ENCODE measurements at places on chromosomes 11 and 22. TPM values are rescaled to one million over a fixed set of nuclear protein-coding genes. Genes with fewer than 3 reads are reported as not detected.
A peak's percentile ranks its signal among the peaks of the same experiment; 100 is the strongest.

Gene LRRC75B
- total RNA-seq: 1.3 TPM

GRCh38 chr11:88629496-88629895, 292.0 kb upstream of the CTSC start:
- peak; percentile 6 for DNase-seq

GRCh38 chr22:19776433-19777031, 16.0 kb downstream of the TBX1 start:
- no peak for DNase-seq

Gene SLC22A8
- total RNA-seq: not detected

Gene SEPTIN5
- total RNA-seq: 7.8 TPM

GRCh38 chr11:12056119-12056518, 47.7 kb upstream of the DKK3 start:
- DNase-seq: no peak

DNA sequence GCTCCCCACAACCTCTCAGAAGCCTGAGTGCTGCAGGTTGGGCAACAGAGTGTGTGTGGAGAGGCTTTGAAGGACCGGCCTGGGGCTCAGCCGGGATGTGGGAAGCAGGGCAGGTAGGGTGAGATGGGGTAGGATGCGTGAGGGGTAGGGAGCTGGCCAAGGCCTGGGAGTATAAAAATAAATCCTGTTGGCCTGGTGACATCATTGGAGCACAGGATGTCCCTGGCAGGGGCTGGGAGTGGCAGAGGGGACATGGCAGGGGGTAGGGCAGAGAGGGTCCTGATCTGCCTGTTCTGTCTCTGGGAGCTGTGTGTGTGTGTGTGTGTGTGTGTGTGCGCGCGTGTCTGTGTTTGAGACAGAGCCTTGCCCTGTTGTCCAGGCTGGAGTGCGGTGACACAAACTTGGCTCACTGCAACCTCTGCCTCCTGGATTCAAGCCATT, 28.6 kb downstream of the TEF start:
- no peak for DNase-seq

DNA sequence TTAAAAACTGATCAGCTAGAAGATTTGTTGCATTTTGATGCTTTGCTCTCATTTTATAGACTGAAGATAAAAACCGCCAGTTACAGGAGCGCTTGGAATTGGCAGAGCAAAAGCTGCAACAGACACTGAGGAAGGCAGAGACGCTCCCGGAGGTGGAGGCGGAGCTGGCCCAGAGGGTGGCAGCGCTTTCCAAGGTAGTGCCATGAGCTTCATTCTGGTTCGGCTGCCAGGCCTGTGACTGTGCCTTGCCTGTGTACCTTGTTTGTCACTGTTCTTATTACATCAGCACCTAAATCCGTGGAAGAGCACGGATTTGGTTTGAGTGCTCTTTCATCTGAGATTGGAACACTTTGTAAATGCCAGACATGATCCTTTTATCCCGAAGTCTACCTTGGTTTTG, 61.4 kb downstream of the PPFIA1 start:
- no peak for DNase-seq

GRCh38 chr11:96486890-96487611, 97.2 kb downstream of the JRKL start:
- no peak for DNase-seq

Gene PDE2A
- 0.09 TPM for total RNA-seq

DNA sequence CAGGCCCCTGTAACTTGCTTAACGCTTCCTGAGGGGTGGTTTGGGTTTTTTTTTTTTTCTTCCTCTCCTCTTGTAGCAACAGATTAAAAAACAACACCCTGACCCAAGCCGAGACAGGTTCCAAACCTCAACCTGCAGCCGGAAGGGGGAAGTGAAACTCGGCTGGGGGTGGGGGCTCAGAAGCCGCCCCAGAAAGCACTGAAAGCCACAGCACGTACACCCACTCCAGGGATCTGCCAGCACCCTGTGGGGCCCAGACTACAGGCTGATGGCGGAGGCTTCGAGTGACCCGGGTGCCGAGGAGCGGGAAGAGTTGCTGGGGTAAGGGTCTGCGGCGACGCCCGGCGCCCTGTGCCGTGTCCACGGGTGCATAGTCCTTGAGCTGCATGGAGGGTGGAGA, at the start of gene LSP1:
LSP1 (plus strand) TSS at position 208 of the 400 bp plus-strand sequence; CDS start at position 269, 61 bp downstream.
- DNase-seq: no peak

GRCh38 chr11:94588366-94588942, 21.3 kb downstream of the PIWIL4 start:
- no peak for DNase-seq

GRCh38 chr11:120235024-120235628, 4.8 kb upstream of the POU2F3 start:
- peak; percentile 75 for DNase-seq

Gene CBX6
- total RNA-seq: 32.5 TPM

DNA sequence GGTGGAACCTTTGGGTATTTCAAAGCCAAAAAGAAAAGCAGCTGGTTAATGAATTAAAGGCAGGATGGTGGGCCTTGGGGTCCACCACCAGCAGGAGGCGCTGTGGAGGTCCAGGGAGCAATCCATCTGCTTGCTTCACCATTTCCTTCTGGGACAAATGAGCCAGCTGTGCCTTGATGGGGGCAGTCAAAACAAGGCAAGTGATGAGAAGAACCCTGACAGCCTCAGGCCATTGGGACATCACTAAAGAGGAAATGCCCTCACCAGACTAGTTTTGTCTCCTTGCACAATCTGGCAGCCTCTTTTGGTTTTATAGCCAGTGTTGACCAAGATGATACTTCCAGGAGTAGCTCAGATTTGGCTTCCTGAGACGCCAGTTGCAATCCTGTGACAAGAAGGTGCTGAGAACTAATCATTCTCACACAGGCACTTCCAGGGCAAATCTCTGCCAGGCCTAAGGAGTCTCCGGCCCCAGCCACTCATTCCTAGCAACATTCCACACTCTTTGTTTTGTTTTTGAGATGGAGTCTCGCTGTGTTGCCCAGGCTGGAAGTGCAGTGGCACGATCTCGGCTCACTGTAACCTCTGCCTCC, 38.2 kb upstream of the WEE1 start:
- peak; percentile 79 for DNase-seq

Gene NLRP10
- total RNA-seq: 0.48 TPM

Gene DRD4
- not detected for total RNA-seq
